GM12864 (cell line): ENCODE measurements at places on chromosomes 3 and 15.

DNA sequence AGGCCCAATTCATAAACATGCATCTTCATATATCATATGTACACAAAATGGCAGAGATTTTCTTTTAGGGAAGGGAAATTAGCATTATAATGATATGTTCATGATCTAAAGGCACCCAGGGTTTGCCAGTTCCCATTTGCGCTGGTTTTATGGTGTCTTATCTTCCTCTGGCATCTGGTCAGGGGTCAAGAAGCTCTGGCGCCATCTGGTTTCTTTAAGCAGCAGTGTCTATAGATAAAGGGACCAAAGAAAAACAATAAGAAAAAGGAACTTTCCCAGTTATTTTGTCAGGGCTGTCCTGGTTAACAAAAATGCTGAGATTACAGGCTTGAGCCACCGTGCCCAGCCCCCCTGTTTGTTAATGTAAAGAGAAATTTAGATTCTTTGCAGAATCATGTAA, 3.3 kb upstream of the DCP1A start:
- no peak for DNase-seq

GRCh38 chr3:185796431-185797107, 28.3 kb downstream of the IGF2BP2 start:
- no peak for DNase-seq

- DNase-seq: no peak
Measured at GRCh38 chr3:117104792-117105191, 395.2 kb downstream of the TUSC7 start.

GRCh38 chr3:181756645-181757297, 45.0 kb downstream of the SOX2 start:
- no peak for DNase-seq

- no peak for DNase-seq
Measured at GRCh38 chr3:182115328-182116015, 403.7 kb downstream of the SOX2 start.

- no peak for DNase-seq
Measured at GRCh38 chr15:73052653-73053397, 562 bp downstream of the NEO1 start.

- no peak for DNase-seq
Measured at GRCh38 chr15:33001926-33002325, 192.6 kb downstream of the FMN1 start.

- no peak for DNase-seq
Measured at GRCh38 chr3:55162031-55162795, 234.4 kb upstream of the LRTM1 start.

DNA sequence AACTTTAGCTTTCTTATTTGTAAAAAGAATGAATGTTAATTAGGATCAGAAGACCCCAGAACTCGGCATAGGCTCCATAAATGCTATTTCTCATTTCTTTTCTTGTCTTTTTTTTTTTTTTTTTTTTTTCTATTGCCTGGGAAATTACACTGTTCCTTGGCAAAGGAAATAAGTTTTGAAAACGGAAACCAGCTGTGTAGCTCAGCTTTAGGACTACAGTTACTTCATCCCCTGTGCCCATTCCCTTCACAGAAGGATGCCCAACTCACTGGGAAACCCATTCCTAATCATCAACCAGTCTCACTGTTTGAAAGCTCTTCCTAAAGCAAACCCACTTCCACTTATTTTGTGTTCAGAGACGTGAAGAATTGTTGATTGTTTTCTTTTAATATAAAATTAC, 254.0 kb upstream of the IL12A start:
- no peak for DNase-seq

- DNase-seq: no peak
Measured at GRCh38 chr3:154794391-154794790, 285.7 kb upstream of the MME start.

GRCh38 chr15:74274470-74275038, 38.4 kb downstream of the CCDC33 start:
- no peak for DNase-seq

- no peak for DNase-seq
Measured at GRCh38 chr3:89851974-89852621, 744.7 kb downstream of the EPHA3 start.

GRCh38 chr15:86892774-86893449, 813.2 kb downstream of the AGBL1 start:
- no peak for DNase-seq

GRCh38 chr15:40739854-40740253, 15.2 kb downstream of the RMDN3 start:
- DNase-seq: no peak

- no peak for DNase-seq
Measured at GRCh38 chr15:100310513-100311153, 31.1 kb downstream of the ADAMTS17 start.

DNA sequence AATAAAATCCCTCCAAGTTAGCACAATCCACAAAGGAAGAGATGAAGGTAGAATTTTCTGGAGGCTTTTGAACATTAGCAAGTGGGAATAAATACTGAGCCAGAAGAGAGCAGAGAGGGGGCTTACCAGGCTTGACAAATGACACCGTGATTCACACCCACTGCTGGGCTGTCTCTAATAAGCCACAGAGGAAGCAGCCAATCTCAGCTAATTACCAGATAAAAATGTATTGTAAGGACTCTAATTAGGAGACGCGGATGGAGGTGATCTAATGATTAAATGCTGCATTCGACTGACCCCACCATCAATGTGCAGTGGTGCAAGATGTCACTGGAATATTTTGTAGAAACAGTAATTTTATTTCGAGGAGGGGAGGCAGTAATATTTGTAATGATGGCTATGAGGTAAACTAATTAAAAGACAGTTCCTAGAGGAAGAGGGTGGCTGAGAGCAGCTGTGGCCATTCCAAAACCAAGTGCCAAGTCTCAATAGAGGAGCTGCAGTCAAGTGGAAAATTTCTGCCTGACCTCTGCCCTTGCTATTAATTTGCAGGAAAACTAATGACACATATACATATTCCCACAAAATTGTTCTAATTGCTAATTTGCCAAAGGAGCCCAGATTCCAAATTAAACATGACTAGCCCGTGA, 602.2 kb downstream of the FOXP1 start:
- no peak for DNase-seq

DNA sequence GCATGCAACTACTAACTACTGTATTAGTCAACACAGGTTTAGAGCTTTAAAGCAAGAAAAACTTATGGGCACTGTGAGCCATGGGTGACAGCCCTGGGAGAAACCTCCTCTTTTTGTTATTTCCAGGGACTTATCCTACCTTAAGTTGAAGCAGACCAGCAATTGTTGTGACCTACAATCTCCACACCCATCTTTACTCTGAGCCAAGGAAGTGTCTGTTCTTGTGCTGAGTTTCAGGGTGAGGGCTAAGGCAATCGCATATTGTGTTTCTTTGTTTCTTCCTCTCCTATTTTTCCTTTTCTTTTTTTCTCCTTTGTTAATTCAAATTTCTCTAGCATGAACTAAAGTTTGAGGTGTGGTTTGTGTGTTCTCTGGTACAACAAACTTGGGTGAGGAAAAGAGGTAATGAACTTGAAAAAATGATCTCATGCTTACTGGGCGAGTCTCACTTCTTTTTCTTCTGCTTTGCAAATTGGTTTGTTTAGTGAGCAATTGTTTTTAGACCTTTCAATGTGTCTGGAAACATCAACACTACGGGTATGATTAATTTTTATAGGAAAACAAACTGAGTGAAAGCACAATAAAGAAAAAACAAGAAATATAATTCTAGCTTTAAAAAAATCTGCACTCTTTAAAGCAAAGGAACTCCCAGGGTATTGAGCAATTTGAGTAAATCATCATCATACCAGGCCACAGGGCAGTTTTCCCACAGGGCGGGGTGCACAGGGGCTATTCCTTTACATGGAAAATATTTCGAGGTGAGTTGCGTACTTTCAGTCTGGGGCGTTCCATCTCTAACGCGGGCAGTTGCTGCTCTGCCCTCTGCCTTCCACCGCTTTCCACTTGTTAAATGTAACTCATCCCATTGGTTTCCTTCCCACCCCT, 2.7 kb downstream of the UPK1B start:
- no peak for DNase-seq

DNA sequence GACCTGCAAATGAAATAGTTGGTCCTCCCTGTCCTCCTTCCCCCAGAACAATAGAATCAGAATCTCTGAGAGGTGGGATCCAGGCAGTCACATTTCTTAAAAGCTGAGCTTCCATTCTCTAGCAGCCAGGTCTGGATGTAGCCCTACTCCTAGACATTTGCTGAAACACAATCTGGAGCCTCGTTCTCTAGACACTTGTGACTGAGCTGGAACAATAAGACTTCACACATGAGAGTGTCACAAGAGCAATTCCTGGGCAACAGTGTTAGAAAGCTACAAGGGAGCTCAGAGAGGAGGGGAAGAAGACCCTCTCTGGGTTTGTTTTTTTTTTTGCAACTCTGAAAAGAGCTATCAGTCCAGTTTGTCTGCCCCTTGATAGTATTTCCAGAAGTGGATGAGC, 14.5 kb downstream of the CORO2B start:
- DNase-seq: no peak

DNA sequence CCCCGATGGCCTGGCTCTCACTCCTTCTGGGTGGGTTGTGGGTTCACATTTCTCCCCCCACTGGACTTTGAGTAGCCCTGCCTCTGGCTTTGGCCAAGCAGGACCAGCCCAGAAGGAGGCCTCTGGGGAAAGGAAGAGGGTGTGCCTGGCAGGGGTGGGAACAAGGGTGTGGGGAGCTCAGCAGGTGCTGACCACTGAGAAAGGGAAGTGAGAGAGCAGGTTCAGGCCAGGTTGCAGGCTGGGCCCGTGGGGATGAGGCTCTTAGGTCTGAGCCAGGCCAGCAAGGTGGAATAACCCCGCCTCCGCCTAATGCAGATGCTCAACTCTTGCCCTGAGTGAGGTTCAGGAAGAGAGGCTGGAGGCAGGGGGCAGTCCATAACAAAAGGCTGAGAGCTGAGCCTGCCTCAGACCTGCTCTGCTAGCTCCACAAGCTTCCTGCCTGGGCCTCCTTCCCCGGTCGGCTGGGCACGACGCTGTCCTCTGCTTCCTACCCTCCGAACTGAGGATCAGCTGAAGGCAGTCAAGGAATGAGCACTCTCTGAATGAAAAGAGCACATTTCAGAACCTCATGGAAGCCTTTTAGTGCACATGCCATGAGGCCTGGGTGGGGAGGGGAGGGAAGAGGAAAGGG, 82.7 kb downstream of the TLE3 start:
- peak; percentile 98 for DNase-seq

DNA sequence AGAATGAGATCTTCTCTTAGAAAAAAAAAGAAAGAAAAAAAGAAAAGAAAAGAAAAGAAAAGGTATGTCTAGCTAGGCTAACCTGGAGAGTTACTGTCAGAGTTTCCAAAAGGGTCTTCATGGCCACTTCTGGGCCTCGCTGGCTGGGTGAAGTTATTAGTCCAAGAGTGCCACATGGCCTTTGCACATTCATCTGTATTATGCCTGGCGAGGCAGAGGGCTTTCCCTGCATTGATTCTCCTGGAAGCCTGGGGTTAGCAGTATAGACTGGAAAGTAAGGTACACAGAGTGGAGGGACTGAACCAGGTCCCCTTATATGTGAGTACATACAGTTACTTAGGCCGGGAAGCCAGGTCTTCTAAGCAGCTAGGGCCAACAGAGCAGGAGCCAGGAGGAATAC, 54.8 kb upstream of the CGNL1 start:
- no peak for DNase-seq

- peak; percentile 63 for DNase-seq
Measured at GRCh38 chr3:170352936-170353335, 4.6 kb upstream of the SKIL start.

- DNase-seq: no peak
Measured at GRCh38 chr3:28322464-28322863, 26.1 kb upstream of the ZCWPW2 start.
